ENCODE measurements at places on chromosomes 12 and 14.

DNA sequence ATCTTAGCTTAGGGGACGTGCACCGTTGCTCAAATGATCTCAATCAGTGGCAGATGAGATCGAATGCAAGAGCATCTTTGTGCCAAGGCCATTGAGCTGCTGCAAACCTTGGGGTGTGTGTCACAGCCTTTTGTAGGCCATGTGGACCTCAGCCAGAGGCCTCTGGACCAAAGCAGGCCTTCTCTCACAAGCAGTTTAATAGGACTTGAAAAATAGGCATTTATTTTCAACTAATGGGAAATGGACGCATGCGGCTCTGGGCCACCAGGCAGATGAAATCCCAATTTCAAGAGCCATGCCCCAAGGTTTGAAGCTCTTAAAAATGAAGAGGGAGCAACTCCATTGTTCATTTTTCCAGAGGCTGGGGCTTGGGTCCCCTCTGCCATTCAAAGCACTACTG is 87.3 kb downstream of the TTC7B start:
- no peak for DNase-seq

- DNase-seq, result no peak
Observed at GRCh38 chr14:89504602-89505313, 87.7 kb upstream of the FOXN3 start.

GRCh38 chr12:57552835-57553313 is 3.0 kb downstream of the KIF5A start:
- no peak for DNase-seq

GRCh38 chr14:50045039-50045711 is 71.2 kb downstream of the VCPKMT start:
- DNase-seq, result no peak

DNA sequence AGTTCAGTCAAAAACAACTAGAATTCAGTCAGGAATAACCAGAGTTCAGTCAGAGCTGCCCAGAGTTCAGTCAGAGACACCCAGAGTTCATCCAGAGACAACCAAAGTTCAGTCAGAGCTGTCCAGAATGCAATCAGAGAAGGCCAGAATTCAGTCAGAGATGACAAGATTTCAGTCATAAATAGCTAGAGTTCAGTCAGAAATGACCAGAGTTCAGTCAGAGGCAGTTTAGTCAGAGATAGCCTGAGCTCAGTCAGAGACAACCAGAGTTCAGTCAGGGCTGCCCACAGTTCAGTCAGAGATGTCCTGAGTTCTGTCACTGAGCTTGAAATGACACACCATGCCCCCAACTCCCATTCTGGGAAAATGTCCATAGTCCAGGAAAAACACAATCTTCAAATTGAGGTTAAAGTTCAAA is 1102.8 kb downstream of the BCL11B start:
- DNase-seq, result no peak

GRCh38 chr14:99250636-99251208 is 21.3 kb downstream of the BCL11B start:
- DNase-seq, result no peak

- DNase-seq, result no peak
Observed at GRCh38 chr14:74486164-74486563, 6.9 kb downstream of the NPC2 start.

- no peak for DNase-seq
Observed at GRCh38 chr14:96811265-96811664, 14.1 kb downstream of the VRK1 start.

DNA sequence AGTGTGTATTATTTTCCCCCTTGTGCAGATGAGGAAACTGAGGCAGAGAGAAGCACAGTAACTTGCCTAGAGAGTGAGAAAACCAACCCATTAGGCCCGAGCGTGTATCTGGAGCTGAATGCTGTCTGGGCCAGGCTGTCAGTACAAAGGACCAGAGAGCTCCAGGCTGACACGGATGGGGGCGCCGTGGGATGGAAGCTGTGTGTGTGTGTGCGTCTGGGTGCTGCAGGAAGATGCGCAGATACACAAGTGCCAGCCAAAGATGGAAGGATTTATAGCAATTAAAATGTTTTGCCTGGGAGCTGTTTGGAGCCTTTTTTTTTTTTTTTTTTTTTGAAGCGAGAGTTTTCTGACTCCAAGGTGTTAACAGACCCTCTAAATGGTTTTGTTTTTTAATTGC is 53.7 kb upstream of the GPATCH2L start:
- DNase-seq, result no peak

- DNase-seq, result peak; percentile 96
Observed at GRCh38 chr12:117212563-117213190, 22.4 kb upstream of the FBXO21 start.
